ENCODE measurements at places on chromosomes 1 and 21. TPM values are rescaled to one million over a fixed set of nuclear protein-coding genes. Genes with fewer than 3 reads are reported as not detected.

GRCh38 chr1:157239936-157240335 lies 101.7 kb upstream of the ETV3 start:
- DNase-seq, result no peak

DNA sequence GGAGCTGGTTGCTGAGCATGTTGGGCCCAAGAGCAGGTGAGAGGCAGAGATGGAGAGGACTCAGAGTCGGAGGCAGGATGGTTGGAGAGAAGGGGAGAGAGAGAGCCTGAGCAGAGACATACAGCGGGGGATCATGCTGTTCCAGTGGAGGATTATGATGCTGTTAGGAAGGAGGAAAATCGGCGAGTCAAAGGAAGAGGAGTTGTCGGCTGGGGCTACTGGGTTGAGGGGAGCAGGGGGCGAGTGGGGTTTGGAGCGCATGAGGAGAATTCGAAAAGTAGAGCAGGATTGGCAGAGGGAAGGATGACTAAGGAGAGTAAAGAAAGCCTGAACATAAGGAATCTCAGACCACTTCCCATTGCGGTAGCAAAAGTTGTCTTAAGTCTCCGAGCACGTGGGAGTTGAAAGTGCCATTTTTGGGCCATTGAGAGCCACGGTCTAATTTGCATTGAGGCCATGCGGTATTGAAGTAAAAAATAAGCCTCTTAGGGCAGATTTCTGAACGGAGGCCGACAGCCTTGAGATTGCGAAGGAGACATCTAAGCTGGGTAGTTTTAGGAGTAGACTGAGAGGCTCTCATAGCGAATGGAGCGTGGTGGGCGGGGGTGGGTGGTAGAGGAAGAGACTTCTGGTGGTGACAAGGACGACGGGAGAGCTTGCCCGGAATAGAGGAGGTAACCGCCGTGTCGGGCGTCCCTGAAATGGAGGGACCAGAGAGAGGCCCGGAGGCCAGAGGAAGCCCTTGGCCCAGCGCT lies 140.4 kb upstream of the ETV3 start:
- no peak for DNase-seq

DNA sequence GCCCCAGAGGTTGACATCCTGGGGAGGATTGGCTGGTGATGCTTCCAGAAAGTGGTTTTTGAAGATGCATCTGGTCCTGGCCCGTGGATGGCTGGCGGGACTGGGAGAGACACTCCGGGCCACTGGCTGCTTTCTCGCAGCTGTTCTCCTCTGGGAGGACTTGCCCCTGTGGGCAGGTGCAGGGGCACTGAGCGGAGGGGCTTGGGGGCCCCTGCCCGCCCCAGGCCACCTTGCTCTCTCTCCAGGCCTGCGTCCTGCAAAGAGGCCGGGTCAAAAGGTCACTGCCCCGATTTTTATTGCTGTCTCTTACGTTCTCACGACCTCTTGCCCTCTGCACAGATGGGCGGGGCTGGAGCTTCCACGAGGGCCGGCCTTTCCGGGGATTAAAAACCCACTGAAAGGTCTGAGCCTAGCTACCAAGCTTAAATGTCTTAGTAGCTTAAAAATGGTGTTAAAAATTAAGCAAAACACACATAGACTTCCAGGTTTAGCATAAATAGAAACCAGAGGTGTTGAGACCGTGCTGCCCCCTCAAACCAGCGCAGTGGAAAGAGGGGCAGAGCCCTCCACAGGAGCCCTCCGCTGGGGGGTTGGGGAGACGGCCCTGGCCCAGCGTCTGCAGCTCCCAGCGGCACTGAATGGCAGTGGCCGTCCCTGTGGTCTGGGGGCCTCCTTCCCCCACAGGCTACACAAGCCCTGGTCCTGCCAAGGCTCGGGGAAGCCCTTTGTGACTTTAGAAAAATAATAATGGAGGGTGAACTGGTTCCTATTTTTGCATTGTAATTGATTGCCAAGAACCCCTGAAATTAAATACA lies 43.9 kb downstream of the SKI start:
- DNase-seq, result no peak

- DNase-seq, result no peak
Observed at GRCh38 chr21:14308234-14308633, 74.7 kb downstream of the HSPA13 start.

The KMO gene
- 1.2 TPM for total RNA-seq

GRCh38 chr1:94416901-94417727 lies 1.1 kb upstream of the ABCD3 start:
- no peak for DNase-seq

DNA sequence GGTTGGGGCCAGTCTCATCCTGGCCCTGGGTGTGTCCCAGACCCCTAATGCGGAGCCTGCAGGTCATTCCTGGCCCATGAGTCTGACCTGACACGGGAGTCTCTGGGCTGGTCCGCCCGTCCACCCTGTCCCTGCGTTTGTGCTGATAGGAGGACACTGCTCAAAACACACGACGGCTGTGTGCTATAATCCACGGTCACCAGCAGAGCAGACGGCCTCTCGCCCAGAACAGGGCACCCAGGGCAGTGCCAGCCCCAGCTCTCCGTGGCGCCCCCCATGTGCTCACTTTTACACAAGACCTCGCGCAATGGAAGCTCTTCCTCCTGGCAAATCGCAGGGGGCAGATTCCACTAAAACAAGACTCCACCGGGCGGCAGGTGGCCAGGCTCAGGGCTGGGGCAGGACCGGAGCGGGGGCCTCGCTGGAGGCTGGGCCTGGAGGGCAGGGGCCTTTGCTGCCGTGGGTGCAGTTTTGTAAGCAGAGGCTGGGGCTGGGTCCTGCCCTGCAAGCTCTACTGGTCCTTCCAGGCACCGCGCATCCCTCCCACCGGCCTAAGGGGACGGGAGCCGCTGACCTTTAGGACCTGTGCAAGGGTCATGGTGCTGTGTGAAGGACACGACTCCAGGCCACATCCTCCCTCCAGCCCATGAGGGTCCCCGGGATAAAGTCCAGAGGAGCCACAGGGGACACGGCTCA lies 10.6 kb upstream of the SLC19A1 start:
- DNase-seq, result peak; percentile 79

DNA sequence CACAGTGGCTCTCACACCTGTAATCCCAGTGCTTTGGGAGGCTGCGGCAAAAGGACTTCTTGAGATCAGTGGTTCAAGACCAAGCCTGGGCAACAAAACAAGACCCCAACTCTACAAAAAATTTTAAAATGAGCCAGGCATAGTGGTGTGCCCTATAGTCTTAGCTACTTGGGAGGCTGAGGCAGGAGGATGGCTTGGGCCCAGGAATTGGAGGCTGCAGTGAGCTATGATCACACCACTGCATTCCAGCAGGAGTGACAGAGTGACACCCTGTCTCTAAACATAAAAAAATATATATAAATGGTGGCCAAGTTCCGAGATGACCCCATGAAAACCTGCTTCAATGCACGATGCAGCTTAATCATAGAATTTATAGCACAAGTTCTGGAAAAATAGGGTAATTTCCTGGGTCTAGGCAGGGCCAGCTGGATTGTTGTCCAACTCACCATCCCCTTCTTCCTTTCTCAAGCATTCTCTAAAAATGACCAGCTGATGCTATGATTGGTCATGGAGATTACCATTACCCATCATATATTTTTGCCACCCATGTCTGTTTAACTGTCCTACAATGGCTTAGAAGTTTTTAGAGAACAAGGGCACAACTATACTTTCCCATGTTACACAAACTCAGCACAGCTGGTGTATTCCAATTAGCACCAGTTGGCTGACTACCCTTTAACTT lies 5.3 kb upstream of the GNPAT start:
- no peak for DNase-seq
